Stimulated activated CD8-positive, alpha-beta memory T cell treated with anti-CD3 and anti-CD28 coated beads, Interleukin-4, amount 100 ng/mL, for 4 hours (primary cell): ENCODE measurements at places on chromosomes 3 and 15.

- no peak for DNase-seq
Measured at GRCh38 chr3:23219117-23219516, 16.0 kb downstream of the UBE2E2 start.

DNA sequence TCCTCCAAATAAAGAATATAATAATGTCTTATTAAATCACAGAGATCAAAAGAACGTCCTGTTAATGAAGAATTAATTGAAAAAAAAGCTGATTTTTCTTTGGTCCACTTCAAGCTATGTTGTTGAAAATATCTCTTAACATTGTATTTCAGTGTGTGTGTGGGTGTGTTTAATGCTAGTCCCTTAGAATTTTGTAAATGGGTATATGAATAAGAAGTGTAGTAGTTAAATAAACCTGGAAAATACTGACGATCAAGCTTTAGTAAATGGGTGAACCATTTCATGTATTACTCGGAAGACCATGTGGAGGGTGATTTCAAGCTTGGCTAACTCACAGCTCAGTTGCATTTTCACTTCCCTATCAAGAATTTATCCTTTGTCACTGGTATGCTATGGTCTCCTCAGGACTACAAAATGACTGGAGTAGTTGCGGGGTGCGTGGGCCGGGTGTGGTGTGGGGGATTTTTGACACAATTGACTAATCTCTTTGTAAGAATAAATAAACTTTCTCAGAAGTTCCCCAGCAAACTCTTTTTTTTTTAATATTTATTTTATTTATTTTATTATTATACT lies 586.4 kb downstream of the GRM7 start:
- no peak for DNase-seq

DNA sequence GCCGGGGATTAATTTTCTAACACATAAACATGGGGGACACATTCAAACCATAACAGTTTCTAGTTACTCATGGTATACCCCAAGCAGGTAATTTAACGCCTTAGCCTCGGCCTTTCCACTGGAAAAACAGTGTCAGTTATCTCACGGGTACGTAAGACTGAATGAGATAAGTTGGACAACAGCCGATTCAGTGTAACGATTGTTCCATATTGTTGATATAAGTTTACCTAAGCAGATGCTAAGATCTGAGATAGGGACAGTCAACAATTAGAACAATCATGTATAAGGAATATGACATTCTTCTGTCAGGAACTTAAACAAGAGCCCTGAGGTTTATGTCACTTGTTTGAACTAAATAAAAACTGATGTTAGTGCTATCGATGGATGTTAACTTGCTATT lies 130.8 kb downstream of the GHSR start:
- DNase-seq: no peak

GRCh38 chr3:12316729-12317351 lies 28.0 kb downstream of the PPARG start:
- no peak for DNase-seq

GRCh38 chr3:6785726-6786125 lies 75.2 kb upstream of the GRM7 start:
- no peak for DNase-seq

DNA sequence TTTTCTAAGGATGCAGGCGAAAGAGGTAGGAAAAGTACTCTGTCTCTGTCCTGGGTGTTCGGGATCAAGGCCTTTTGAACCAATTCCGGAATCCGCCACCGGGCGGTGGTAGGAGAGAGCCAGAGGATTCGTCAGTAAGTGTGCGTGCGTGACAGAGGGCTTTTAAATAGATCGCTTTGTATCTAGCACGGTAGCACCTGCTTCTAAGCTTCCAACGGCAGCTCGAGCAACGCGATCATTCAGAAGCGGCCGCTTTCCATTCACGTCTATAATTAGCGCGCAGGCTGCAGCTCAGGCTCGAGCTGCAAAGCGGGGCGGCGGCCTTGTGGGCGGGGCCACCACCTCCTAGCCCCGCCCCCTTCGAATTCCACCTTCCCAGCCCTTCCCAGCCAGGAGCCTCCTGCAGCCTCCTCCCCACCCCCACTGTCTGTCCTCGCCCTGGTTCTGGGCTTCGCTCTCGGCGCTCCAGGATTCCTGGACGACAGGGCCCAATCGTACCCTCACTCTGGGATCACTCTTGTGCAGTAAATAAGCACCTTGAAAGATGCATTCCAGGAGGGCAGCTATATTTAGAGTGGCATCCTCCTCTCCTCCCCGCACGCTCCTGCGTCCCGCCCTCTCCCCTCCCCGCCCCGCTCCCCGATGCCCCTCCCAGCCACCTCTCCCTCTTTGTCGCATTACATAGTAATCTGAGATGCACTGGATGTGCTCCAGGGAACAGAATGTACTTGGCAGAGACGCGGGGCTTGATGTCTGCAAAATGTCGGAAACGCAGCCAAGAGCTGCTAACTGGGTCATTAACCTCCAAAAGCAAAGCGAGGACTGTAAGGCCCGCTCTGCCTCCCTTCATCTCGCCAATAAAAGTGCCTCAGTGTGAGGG lies 224.1 kb upstream of the TPRG1 start:
- DNase-seq: no peak

- no peak for DNase-seq
Measured at GRCh38 chr3:167940241-167940640, 155.5 kb downstream of the GOLIM4 start.

GRCh38 chr15:74036271-74037170 lies 42.0 kb downstream of the PML start:
- no peak for DNase-seq

GRCh38 chr15:64430000-64430735 lies 30.2 kb upstream of the ZNF609 start:
- no peak for DNase-seq

DNA sequence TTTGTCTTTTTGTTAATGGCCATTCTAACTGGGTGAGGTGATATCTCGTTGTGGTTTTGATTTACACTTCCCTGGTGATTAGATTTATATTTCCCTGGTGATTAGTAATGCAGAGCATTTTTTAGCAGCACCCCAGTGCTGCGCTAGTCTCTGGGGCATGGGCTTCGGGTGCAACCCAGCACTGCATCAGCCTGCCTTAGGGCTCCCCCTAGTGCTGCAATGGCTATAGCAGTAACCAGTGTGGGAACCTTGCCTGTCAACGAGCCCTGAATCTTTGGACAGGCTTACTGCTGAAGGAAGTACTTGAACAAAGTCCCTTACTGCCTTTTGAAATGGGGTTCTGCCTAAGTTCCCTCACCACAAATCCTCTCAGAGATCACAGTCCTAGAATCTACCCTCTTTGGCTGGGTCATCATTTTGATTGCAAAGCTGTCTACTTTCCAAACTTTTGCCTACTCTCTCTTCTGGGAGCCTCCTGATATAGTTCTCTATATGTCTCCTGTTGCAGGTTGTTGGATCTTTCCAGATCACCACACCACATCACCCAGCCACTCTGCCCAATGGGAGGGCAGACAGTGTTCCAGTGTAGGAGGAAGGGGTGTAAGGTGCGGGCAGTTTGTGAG lies 79.2 kb upstream of the CCNL1 start:
- peak; percentile 45 for DNase-seq

- DNase-seq: no peak
Measured at GRCh38 chr15:94286583-94286982, 55.2 kb downstream of the MCTP2 start.

GRCh38 chr15:85762756-85763127 lies 32.0 kb downstream of the KLHL25 start:
- no peak for DNase-seq

DNA sequence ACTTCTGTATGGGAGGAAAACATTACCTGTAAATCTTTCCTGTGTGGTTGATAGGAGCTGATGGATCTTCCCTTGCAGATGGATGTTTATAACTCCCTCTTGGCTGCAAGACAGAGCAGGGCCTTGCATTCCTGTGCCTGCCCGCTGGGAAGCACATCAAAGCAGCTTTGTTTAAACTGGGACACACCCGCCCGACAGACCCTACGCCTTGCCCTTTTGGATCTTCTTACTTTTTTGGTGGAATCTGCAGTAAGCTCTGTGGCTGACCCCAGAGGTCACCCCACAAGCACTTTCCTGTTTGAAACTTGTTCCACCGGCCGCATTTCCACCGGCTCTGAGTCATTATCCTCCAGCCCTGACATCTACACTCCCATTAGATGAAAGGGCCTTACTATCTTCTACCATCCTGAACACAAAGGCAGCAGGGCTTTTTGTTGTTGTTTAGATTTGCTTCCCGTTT lies 244.1 kb upstream of the STT3B start:
- no peak for DNase-seq

- DNase-seq: no peak
Measured at GRCh38 chr3:195889870-195890295, 18.5 kb downstream of the TNK2 start.

- DNase-seq: no peak
Measured at GRCh38 chr15:25714538-25714840, 148.6 kb downstream of the ATP10A start.

DNA sequence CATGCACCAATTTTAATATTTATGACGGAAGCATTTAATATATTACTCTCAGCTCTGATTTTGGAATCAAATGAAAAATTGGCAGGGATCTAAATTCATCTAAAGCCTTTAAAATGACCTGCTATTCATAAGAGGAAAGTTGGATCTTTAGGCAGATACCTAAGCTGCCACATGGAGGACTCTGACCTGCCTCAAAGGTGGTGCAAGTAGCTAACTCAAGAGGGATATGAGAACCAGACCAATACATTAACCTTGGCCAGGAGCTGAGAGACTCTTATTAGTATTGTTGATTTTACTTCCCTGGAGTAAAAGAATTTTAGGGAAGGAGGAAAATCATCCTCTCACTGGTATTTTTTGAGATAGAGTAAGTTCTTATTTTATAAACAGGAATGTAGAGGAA lies 17.7 kb downstream of the ZNF654 start:
- no peak for DNase-seq

- DNase-seq: no peak
Measured at GRCh38 chr15:101803676-101804075, 367 bp downstream of the OR4F6 start.

DNA sequence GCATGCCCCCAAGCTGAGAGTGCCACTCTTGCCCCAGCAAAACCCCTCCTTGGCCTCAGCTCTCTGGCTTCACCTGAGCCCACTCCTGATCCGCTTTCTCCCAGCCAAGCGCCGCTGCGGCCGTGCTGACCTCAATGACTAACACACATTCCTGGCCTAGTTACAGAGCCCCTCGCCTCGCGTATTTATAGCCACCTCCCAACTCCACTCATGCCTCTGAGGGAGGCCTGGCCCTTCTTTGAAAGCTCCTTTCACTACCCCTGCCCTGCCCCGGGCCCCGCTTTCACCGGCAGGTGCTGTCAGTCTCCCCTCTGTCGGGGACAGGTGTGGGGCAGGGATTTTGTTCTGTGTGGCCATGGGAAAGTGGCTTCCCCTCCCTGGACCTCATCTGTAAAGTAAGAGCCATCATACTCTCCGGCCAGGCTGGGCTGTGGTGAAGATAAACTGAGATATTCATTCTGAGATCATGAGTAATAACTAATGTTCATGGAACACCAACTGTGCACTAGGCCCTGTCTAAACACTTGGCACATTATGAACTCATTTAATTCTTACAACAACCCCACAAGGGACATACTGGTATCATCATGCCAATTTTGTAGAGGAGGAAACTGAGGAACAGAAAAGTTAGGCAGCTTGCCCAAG lies 13.2 kb upstream of the ATP2B2 start:
- DNase-seq: no peak

GRCh38 chr15:93030430-93031102 lies 58.4 kb downstream of the RGMA start:
- peak; percentile 25 for DNase-seq

GRCh38 chr3:119311081-119311925 lies 17.1 kb downstream of the ARHGAP31 start:
- no peak for DNase-seq

DNA sequence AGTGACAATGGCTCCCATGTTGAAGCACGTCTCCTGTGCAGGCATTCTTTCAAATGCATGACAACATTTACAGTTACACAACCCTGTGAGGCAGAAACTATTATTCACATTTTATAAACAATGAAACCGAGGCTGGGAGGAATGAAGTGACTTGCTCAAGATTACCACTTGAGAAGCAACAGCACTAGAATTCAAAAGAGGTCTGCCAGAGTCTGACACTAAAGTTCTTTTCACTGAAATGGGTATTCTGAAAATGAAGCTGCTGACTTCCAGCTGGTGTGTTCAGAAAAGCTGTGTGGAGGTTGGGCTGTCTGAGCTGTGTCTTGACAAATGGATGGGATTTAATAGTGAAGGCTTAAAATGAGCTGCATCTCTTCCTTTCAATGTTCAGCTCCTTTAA lies 104.4 kb downstream of the THSD4 start:
- DNase-seq: no peak

DNA sequence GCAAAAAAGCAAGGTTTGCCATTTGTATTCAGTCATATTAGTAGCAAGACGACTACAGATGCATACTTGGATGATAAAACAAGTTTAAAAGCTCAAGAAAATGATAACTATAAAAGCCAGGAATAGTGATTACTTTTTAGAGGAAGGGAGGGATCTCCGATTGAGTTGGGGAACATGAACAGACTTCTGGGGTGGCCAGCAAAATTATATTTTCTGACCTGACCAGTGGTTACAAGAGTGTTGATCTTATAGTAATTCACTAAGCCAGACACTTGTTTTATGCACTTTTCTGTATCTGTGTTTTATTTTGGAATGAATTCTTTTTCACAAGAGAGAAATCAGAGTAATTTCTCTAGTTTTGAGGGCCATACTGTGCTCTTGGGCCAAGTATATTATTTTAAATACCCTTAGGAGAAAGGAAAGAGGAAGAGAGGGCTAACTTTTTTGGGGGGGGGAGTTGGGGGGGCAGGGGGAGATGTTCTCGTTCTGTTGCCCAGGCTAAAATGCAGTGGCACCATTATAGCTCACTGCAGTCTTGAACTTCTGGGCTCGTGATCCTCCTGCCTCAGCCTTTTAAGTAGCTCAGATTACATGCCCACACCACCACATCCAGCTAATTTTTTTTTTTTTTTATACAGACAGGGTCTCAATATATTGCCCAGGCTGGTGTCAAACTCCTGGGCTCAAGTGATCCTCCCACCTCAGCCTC lies 57.3 kb downstream of the TGFBR2 start:
- DNase-seq: no peak

GRCh38 chr3:53102601-53103147 lies 27.6 kb downstream of the RFT1 start:
- no peak for DNase-seq

DNA sequence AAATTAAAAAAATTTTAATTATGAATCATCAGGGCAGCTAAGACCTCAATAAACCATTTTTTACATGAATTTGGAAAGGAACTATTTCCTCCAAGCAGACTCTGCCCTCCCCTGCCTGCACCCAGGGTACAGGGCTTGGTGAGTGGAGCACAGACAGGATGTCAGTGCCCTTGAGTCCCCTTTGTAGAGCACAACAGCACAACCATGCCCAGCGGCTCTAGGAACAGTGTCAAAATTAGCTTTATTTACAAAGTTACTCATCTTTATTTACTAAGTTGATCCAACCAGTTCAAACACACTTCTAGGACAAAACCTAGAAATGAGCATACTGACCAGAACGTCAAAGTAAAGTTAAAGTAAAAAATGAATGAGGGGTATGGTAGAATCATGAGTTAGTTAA lies 90.6 kb upstream of the TSC22D2 start:
- DNase-seq: no peak

GRCh38 chr3:172449466-172450149 lies 1.4 kb upstream of the GHSR start:
- no peak for DNase-seq

DNA sequence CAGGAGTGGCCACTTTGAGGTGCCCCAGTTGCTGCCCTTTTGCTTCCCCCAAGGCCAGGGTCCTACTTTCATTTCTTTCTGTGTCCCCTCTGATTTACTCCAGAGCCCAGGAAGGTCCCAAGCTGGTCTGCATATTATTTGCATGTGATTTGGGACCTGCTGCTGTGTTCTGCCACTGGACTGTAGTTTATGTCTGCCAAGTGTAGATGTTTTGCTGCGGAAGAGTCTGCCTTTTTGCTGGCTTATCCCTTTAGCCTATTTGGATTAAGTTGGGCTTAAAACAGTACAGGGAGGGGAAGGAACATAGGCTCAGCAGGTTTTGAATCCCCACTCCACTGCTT lies 21.4 kb downstream of the NOX5 start:
- DNase-seq: no peak
